Smooth muscle cell of the brain vasculature (primary cell): ENCODE measurements at places on chromosomes 7 and 10.

GRCh38 chr7:131250331-131250730 is 77.3 kb upstream of the MKLN1 start:
- DNase-seq, result no peak

DNA sequence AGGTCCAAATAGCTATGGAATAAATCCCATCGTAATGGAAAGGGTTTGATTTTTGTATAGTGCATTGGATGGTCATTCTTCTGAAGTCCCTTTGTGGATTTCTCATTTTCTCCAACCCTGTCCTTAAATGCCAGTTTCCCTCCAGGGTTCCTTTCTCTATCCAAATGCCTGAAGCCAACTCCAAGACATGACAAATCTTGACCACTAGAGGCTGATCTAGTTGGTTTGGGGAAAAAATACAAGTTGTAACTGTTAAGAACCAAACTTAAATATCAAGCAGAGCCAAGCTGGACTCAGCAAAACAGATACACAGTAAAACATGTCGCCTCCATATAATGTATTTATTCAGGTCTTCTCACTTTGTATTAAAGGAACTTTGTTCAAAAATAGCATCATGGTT is 28.7 kb downstream of the FRMD4A start:
- no peak for DNase-seq

GRCh38 chr7:8511855-8512254 is 78.4 kb downstream of the NXPH1 start:
- DNase-seq, result no peak

DNA sequence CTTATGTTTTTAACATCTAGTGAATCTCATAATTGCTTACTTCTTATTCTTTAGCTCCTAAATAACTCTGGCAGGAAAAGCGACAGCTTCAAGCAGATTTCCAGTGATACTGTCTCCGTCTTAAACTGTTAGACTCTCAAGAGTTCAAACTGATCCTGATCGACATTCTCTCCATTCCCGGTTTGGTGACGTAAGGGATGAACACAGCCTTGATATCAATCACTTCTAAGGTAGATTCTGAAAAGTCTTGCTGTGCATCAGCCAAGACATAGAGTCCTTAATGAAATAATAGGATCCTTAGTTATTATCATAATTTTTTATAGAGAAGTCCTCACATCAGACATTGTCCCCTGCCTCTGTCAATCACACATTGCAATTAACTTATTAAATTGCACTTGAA is 534.6 kb downstream of the TFEC start:
- no peak for DNase-seq

GRCh38 chr10:1977461-1977860 is 240.1 kb upstream of the ADARB2 start:
- DNase-seq, result no peak

DNA sequence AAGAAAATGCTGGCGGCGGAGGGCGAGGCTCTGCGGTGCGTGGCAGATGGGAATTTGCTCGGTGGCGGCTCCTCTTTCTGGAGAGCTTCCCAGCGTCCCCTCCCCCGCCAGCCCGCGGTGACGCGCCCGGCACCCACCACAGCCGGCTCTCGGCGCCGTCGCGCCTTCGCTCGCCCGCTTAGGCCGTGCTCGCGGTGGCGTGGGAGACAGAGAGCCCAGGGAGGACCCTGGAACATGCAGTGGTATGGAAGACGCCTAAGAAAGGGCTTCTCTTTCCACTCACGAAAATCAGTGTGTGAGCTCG is 576 bp upstream of the CSGALNACT2 start:
- no peak for DNase-seq

DNA sequence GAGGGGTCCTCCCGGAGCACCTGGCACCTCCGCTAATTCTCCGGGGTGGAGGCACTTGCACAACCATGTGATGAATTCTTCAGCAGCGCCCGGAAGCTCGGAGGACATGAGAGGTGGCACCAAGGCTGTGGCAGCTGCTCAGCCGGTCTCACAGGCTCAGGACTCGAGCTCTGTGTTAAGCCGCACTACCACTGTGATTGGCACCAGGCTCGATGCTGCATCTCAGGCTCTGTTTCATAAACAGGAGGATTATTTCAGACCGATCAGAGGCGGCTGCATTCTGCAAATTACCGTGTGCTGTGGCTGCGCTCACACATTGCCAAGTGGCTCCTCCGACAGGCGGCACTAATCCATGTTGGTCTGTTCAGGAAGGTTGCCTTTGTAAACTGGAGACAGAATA is 495.2 kb downstream of the DNAJB6 start:
- DNase-seq, result no peak

DNA sequence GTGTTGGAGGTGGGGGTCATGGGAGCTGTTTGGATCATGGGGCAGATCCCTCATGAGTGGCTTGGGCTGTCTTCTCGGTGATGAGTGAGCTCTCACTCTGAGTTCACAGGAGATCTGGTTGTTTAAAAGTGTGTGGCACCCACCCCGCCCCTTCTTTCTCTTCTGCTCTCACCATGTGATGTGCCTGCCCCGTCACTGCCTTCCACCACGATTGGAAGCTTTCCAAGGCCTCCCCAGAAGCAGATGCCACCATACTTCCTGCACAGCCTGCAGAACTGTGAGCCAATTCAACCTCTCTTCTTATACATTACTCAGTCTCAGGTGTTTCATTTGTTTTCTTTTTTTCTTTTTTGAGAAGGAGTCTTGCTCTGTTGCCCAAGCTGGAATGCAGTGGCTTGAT is 170.0 kb downstream of the PTPN20 start:
- no peak for DNase-seq

DNA sequence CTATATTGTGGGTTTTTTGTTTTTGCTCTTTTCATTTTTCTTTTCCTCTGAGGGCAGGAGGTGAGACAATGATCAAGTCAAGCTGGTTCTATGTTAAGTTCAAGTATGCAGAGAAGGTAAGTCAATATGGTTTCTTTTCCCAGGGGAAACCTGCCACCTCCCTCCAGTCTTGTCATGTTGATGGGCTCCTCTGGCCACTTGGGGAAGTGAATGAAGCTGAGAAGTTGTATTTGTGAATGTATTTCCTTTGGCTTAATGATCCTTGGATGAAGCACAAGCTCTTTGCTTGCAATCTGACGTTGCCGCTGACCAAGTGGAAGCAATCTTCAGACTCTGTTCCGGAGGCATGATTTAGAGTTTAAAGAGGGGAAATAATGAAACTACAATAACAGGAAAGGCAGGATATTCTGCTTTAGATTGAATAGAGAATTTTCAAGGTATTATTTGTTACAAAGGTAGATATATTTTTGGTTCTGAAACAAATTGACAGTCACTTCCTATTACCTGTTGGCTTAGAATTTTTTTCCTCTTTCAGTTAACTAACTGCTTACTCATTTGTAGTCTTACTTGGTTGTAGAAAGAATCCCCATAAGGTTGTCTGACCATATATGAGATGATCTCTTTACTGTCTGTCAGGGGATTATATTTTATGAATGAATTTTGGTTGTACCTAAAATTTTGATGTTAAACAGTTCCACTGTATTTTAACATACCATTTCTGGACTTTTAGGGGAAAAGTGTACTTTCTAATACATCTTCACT is 369.6 kb downstream of the AUTS2 start:
- no peak for DNase-seq

DNA sequence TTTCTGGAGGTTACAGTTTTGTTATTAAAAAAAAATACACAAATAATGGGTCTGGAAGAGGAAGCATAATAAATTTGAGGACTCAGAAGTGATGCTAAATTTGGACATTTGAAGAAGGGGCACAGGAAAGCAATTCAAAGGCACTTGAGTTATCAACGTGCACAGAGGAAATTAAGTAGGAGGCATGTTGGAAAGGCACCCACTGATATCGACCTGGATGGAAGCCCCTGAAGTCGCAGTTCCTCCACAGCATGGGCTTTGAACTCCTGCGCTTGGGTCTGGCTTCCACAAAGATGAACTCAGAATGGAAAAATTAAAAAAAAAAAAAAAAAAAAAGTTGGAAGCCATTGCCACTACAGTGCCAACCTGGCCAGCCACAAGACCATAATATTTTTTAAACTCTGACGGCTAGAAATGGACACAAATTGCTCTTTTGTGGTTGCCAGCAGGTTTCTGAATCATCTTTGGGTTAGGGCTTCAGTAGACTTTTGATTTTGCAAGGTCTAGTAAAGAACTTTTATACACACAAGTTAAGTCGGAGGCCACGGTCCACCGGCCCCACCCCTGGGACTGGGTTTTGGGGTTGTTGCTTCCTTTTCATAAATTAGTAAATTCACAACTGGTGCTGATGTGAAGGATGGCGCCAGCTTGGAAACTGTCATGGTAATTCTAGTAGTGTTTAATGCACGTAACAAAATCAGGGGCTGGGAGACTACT is 21.6 kb downstream of the JCAD start:
- no peak for DNase-seq

GRCh38 chr10:116737627-116738327 is 4.6 kb downstream of the HSPA12A start:
- no peak for DNase-seq

DNA sequence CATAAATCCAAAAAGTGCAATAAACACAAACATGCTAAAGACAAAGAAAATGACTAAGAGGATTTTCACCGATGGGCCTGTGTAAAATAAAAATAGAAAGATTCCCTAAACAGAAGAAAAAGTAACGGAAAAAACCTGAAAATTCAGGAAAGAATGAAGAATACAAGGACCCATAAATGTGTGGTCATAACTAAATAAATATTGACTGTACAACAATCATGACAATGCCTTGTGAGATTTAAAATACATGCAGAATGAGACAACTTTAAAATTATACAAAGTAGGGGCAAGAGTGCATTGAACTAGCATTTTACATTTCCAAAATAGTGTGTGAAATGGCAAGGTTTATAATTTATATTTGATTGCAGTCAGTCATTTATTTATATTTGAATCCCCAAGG is 409.1 kb upstream of the ANKRD30A start:
- no peak for DNase-seq

GRCh38 chr7:104926601-104927041 is 87.4 kb upstream of the KMT2E start:
- no peak for DNase-seq
